ENCODE measurements at places on chromosomes 3 and 15. TPM values are rescaled to one million over a fixed set of nuclear protein-coding genes. Genes with fewer than 3 reads are reported as not detected.

SEMA3B gene
- total RNA-seq = 60.2 TPM

FBXW12 gene
- not detected for total RNA-seq

FNDC3B gene
- total RNA-seq = 113 TPM

CRELD1 gene
- total RNA-seq = 43.9 TPM

ZBTB20 gene
- total RNA-seq = 20.5 TPM

COL7A1 gene
- 17.4 TPM for total RNA-seq

PPM1L gene
- 13.1 TPM for total RNA-seq

OSTN gene
- total RNA-seq = 11.3 TPM

HHLA2 gene
- 24.1 TPM for total RNA-seq

CLDN18 gene
- 73.0 TPM for total RNA-seq

B3GNT5 gene
- 39.6 TPM for total RNA-seq

HTR3E gene
- total RNA-seq = not detected

RAB6B gene
- 9.1 TPM for total RNA-seq

HTR3D gene
- total RNA-seq = not detected

SLC2A2 gene
- total RNA-seq = 123 TPM

BUB1B gene
- total RNA-seq = 7.6 TPM

ETV5 gene
- 12.2 TPM for total RNA-seq

ADAMTS17 gene
- total RNA-seq = 2.7 TPM

SKOR1 gene
- 0.12 TPM for total RNA-seq

LMOD3 gene
- not detected for total RNA-seq

DISP2 gene
- 0.12 TPM for total RNA-seq

CCR1 gene
- 2.7 TPM for total RNA-seq

CSTA gene
- total RNA-seq = not detected

FAM81A gene
- 0.52 TPM for total RNA-seq

CEP97 gene
- total RNA-seq = 12.1 TPM

ROBO2 gene
- total RNA-seq = 14.3 TPM

Data from hepatocyte (in vitro differentiated cells).